ENCODE measurements at places on chromosomes 2 and 18.

DNA sequence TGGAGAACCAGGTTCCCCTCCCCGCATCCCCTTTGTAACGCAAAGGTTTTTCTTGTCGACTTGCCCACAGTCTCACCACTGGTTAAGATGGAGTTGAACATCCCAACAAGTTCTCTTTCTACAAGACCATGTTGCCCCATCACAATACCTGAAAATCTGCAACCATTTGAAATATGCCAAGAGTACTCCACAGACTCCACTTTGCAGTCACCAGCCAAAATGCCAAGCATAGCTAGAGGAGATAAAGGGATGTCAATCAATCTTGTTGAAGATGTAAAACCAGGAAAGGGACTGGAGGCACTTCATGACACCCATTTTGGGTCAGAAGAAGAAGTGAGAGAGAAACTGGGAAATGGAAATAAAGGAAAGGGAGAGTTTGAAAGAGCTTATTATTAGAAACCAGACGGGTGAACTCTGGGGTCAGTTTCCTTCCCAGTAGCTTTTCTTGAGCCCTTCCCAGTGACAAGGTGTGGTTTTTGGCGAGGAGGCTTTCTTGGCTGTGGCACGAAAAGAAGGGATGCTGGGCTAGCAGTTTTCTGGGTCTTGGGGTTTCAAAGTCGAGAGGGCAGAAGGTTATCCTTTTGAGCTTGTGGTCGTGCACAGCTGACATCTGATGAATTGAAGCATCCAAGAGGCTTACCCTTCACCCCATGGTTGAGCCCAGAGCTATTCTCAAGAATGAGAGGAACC lies 79.3 kb downstream of the ACAA2 start:
- no peak for DNase-seq

DNA sequence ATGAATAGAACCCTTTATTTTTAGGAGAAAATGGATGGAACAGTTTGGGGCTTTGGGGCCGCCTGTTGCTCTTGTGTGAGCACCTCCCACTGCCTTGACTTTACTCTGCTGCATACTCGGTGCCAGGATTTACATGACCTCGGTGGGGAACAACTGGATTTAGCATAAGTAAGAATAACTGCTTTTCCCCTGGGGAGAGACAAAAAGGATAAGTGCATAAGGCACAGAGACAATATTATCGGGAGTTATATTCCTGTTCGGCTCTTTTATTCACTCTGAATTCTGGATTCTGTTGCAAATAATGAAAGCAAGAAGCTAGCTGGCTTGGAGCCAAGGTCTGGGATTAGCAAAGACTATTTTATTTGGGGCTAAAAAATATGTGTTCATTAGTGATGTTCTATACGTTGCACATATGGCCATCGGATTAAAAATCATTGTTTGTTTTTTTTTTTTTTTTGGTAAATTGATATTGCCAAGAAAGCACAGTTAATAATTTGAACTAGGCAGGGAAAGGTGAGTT lies 69.8 kb downstream of the CYBRD1 start:
- no peak for DNase-seq

DNA sequence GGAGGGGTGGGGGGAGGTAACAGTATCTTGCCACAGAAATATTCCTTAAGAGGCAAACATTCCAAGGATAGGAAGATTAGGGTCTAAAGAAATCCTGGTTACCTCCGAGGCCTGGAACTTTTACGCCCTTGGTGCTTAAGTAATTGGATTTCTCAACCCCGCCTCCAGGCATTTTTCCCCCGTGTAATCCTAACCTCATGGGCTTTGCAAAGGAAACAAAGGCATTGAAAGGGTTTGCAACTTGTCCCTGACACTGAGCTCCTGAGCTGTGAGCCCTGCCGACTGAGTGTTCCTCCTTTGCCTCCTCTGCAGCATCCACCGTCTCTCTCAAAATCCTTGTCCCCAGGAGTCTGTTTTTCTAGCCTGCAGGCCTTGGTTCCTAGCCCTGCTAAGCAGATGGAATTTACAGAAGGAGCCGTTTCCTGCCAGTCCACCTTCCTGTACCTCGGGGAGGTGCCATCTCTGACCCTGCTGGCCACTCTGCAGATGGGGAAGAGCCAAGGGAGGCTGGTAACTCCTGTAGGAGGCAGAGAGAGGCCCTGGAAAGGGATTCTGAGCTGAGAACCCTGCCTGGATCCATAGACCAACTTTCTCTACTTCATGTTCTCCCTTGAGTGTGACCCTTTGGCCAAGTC lies 24.2 kb downstream of the TET3 start:
- DNase-seq = no peak

- no peak for DNase-seq
Observed at GRCh38 chr2:222802514-222803196, 58.2 kb upstream of the ACSL3 start.

DNA sequence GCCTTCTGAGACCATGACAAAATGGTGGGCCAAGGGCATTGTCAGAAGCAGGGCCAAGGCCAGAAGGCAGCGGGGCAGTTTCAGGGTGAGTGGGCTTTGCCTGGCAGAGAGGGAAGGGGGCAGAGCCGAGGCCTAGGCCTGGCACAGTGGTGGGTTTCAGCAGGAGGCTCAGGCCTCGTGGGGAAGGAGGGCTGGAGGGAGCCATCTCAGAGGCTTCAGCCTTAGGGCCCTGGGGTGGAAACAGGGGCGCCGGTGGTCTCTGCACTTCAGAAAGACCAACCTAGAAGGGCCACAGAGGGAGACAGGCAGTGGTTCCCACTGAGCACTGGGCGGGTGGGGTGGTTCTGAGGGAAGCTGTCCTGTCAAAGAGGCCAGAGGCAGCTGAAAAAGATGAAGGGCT lies 58.0 kb upstream of the SMAD7 start:
- no peak for DNase-seq

DNA sequence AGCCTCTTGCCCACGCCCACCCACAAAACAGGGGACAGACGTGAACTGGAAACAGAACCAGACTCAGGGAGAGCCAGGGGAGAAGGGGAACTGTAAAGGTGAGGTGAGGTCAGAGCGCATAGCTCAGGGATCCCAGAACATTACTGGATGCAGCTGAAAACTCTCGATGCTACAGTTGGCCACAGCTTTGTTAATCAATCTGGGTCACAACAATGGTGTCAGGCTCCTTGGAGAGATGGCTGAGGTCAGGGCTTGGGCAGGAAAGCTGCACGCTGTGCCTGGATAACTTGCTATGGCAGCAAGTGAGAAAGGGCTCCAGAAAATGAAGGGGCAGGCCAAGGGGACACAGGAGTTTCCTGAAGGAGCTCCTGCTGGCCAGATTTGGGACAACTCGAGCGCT lies 263.3 kb downstream of the TFCP2L1 start:
- DNase-seq = no peak

DNA sequence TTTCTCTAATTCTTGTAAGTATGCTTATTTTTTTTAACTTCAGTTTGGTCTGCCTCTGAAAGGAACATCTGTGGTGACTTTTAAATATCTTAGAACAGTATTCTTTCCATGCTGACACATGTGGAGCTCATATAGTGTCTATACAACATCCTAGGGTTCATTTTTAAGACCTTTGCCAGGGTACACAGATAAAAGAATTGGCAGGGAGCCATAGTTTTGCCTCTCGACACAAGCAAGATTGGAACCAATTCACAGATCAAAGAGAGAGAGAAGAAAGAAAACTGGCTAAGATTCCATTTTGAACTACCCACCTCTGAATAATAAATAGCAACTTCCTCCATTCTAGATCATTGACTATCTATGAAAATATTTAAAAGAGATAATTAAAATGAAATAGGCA lies 142.7 kb upstream of the ST6GAL2 start:
- DNase-seq = no peak

- DNase-seq = no peak
Observed at GRCh38 chr2:128091726-128092080, 703 bp downstream of the UGGT1 start.

All from nephron progenitor cell (in vitro differentiated cells).